ENCODE measurements at places on chromosomes 12 and 14. TPM values are rescaled to one million over a fixed set of nuclear protein-coding genes. Genes with fewer than 3 reads are reported as not detected.

DACT1 gene
- 26.9 TPM for total RNA-seq

COQ10A gene
- total RNA-seq: 8.2 TPM

CMA1 gene
- not detected for total RNA-seq

KLHDC1 gene
- 5.0 TPM for total RNA-seq

- H3K27me3 ChIP-seq: no peaks in the 10 kb centered on the region
- no peaks in the 10 kb centered on the region for H3K36me3 ChIP-seq
- DNase-seq: no peak
- H3K4me1 ChIP-seq: no peaks in the 10 kb centered on the region
Observed at GRCh38 chr12:83168751-83169150, 482.0 kb downstream of the TMTC2 start.

- no peak overlapping the region for H3K27ac ChIP-seq
- H3K27me3 ChIP-seq: no peaks in the 10 kb centered on the region
- H3K36me3 ChIP-seq: no peaks in the 10 kb centered on the region
- no peak for DNase-seq
- H3K4me1 ChIP-seq: 0 out of 2 replicates have a peak, but pooled peaks cover 8% of the 10 kb centered on the region
Observed at GRCh38 chr14:31283578-31284252, 76.1 kb upstream of the HECTD1 start.

DNA sequence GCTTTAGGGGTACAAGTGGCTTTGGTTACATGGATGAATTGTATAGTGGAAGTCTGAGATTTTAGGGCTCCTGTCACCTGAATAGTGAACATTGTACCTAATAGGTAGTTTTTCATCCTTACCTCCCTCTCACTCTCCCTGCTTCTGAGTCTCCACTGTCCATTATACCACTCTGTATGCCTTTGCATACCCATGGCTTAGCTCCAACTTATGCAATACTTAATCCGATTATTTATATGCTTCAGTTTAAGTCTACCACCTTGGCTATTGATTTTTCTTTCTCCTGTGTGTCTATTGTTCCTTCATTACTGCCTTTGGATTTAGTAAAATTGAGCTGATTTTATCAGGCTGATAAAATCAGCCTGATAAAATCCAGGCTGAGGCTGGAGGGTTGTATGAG, 30.5 kb upstream of the C12orf71 start:
- no peaks in the 10 kb centered on the region for H3K36me3 ChIP-seq
- H3K4me3 ChIP-seq: no peak overlapping the region
- DNase-seq: no peak

DNA sequence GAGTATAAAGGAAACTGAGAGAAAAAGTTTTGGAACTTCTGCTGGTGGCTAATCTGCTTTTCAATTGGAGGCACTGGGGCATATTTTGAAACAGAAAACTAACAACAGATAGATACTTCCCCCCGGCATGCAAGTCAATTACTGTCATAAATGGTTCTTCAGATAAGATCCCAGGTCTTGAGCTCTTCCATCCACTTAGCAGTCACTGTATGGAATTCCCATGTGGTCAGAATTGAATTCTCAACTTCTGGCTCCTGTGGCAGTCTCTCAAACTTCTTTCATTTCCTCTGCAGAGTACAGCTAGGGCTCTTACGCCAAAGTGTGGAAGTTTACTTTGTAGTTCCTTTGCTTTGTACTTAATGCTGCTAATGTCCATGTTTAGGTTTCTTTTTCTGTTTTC, 452.2 kb downstream of the IPO8 start:
- H3K4me1 ChIP-seq: no peaks in the 10 kb centered on the region
- H3K27ac ChIP-seq: no peak overlapping the region
- H3K36me3 ChIP-seq: no peaks in the 10 kb centered on the region
- DNase-seq: no peak
